Esophagus mucosa (tissue), 1 donor: ENCODE measurements at places on chromosomes 3 and 15.

- ATAC-seq, result no peak
Observed at GRCh38 chr3:160132226-160132625, 93.0 kb upstream of the C3orf80 start.

DNA sequence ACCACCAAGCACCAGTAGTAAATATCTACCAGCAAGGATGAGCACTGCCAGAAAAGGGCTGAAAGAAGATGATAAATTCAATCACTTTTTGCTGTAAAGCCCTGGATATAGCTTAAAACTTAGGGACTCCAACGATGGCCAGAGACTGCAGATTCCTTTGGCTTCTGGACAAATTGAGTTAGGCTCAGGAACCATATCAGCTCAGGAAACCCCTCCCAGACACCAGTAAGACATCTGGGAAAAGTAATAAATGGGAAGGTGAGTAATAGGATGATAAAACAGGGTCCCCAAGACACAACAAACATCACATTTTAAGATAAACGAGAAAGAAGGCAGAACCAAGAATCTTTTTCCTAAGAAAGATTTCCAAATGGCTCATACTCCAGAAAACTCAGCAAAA, 65.0 kb downstream of the ANP32A start:
- no peak for ATAC-seq

DNA sequence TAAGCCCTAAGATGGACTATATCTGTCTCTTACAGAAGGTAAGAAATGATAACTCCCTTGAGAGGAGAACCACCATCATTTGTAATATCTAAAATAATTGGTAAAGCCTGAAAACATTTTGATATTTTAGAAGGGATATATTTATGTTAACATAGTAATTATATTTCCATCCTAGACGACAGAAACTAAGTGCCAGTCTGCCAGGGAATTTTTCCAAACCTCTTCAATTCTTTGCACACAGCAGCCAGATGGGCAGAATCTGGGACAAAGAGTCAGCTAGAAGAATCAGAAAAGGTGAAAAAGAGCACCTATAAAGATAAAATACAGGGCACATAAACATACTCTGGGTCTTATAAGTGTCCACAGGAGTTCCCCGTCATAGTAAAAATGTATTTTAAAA, 70.0 kb upstream of the CBLB start:
- no peak for ATAC-seq

- no peak for ATAC-seq
Observed at GRCh38 chr3:126679831-126680666, 24.0 kb upstream of the CHCHD6 start.

- no peak for ATAC-seq
Observed at GRCh38 chr3:145197821-145198220, 963.2 kb downstream of the PLOD2 start.

- no peak for ATAC-seq
Observed at GRCh38 chr3:33989229-33989628, 190.8 kb downstream of the PDCD6IP start.

- no peak for ATAC-seq
Observed at GRCh38 chr3:188571531-188572095, 417.7 kb downstream of the LPP start.

- no peak for ATAC-seq
Observed at GRCh38 chr3:55911266-55911665, 424.2 kb upstream of the WNT5A start.

DNA sequence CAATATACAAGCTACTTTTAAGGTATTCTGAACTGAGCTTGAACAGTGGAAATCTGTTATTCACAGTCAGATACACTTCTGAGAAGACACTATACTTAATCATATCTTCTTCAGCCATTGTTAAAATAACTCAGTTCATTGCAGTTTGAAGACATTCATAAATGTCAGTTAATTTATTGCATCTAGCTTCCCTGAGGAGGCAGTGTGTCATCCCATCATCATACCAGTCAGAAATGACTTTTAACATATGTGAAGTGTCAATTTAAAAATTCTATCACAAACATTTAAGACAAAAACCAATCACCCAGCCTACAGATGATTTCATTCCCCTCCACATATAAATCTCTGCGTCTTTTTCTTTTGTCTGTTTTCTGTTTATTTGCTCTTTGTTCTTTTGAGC, 7.5 kb downstream of the TMEM207 start:
- ATAC-seq, result no peak

DNA sequence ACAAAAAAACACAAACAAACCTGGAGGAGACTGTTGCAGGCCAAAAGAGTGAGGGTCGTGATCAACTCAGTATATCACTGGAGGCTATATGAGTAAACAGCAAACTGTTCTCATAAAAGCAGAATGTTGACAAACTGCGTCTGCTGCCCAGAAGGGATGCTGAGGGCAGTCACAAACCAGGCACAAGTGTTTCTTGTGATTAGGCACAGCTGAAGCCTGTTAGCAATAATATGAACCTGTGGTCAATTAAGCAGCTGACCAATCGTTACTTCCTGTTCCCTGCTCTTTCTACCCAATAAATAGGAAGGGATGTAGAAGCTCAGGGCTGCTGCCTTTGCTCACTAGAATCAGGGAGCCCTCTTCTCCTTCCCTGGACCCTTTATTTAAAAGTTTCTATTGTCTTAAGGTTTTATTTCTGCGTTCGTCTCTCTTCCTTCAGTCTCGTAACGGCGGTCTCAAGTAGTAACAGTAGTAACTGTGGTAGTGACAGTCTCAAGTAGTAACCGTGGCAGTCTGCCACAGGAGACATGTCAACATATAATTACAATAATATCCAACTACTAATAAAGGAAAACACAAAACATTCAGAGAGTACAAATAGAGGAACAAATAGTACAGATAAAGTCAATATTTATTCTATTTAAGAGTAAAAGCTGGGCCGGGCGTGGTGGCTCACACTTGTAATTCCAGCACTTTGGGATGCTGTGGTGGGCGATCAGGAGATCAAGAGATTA, 698.4 kb upstream of the CCDC54 start:
- no peak for ATAC-seq

GRCh38 chr15:85583923-85584390, 203.6 kb downstream of the AKAP13 start:
- ATAC-seq, result peak; percentile 32

DNA sequence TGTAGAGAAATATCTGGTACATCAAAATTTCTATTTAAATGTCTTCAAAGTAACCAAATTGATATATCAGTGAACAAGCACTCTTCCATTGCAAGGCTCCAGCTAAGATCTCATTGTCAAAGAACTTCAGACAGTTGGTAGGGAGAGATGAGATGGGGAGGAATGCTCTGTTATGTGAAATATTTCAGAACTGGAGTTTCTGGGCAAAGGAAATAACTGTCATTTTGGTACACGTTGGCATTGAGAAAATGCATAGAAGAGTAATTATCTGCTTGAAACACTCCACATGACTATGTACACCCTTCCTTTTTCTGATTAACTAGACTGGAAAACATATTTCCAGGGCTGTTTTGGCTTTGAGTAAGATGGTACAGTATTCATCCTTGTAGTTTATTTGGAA, 297.5 kb upstream of the RASGRP1 start:
- no peak for ATAC-seq

GRCh38 chr3:29532473-29532872, 251.6 kb downstream of the RBMS3 start:
- ATAC-seq, result no peak

- no peak for ATAC-seq
Observed at GRCh38 chr3:9047452-9048346, 84.4 kb upstream of the RAD18 start.

DNA sequence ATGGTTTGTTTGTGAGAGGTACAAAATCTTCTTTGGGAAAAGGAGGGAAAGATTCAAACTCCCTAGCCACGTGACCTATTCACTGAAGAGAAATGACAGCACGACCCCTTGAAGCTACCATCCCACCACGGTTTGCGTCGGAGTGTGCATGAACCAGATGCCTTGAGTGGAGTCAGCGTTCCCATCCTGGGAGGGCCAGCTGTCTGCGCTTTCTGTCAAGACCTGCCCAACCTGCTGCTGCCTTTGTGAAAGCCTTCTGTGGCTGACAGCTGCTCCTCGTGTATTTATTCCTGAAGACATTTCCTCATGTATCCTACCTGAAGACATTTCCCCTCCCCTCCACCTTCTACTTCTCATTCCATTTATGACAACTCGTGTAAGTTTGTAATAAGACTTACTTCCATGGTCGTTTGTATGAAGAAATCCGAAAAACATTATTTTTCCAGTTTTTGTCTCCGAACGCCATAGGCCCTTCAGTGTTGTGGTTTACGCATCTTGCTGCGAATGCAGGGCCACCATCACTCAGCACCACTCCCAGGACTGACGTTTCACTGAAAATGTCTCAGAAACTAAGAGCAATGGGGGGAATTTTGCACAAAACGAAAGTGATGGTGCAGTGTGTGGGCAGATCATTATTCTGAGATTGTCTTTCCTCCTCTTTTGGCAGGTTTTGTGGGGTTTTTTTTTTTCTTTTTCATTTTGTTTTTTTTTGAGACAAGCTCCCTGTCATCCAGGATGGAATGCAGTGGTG, 18.9 kb downstream of the EBLN2 start:
- ATAC-seq, result no peak

DNA sequence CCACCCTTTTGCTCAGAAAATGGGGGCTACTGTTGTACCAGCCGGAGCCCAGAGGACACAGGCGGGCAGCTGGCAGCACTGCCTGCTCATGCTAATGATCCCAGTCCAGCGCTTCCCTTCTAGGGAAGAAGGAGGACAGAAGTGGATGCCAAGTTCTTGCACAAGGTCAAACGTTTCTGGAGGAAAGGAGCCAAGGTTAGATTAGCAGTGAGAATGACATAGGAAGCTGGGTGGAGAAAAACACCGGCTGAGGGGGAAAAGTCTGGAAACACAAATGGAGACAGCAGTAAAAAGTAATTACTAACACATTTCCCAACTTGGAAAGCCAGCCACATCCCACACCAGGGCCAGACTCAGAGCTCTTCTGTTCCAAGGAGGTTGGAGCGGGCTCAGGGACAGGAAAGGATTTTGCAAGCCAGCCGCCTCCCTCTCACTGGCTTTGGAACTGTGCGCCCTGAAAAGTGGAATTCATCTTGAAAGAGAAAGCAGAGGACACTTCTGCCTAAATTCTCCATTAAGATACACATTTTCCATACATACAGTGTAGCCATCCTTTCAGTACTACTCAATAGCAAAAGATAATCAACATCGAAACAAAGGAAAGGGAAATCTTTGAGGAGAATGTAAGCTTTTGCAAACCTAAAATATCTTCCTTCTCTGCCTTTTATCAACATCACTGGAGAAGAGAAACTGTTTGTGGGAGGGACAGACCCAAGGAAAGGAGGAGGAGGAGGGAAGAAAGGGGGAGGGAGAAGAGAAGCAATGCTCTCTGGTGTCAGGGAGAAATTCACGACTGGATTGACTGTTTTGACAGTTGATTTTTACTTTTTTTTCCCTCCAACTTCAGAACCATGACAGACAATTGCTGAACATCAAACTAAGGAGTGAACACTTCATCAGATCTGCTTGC, 133.6 kb downstream of the CD47 start:
- peak; percentile 42 for ATAC-seq

GRCh38 chr3:126102530-126102951, 18.6 kb upstream of the SLC41A3 start:
- ATAC-seq, result no peak

DNA sequence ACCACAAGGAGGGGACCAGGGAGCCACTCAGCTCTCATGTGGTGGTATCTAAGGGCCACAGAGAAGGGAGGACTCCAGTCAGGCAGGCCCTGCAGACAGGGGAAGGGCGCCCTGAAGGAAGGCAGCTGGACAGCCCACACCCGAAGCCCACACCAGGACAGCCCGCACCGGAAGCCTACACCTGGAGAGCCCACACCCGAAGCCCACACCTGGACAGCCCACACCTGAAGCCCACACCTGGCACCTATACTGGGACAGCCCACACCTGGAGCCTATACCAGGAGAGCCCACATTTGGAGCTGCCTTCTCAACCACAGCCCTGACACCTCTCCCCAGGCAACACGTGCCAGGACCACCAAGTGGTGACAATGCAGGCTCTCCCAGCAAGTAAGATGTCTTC, 11.7 kb downstream of the TPRA1 start:
- ATAC-seq, result no peak

- no peak for ATAC-seq
Observed at GRCh38 chr3:194512895-194513601, 26.2 kb upstream of the ATP13A3 start.

- no peak for ATAC-seq
Observed at GRCh38 chr3:46360907-46361306, 7.0 kb downstream of the CCR2 start.

DNA sequence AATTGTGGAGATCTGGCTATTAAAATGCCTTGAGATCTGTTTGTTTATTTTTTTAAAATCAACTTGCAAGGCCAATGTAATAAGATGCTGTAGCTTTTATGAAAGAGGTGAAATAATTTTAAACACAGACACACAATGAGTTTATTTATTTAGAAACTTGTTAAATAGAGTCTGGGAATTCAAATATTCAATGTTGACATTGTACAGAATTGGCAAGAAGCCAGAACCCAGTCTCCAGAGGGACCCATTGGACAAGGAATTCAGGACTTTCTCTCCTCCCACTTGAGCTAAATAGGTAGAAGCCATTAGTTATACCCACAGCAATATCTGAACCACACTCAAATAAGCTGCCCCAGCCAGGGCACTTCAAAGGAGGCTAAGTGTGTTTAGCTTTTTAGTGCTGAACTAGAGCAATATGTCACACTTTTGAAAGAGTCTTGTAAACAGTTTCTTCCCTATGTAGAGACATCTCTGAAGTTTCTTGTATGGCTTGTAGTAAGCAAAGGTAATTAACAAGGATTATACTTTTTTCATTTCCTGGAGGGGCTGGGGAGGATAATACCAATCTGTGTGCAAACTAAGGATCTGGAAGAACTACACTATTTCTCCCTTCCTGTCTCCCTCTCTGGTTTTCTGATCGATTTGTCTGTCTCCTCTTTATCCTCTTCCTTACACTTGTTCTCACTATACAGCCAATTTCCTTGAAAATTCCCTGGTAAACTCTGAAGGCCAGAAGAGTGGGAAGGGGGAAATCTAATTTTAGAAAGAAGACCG, 6.0 kb downstream of the MECOM start:
- ATAC-seq, result no peak

GRCh38 chr3:183244219-183244618, 8.8 kb upstream of the B3GNT5 start:
- ATAC-seq, result no peak

DNA sequence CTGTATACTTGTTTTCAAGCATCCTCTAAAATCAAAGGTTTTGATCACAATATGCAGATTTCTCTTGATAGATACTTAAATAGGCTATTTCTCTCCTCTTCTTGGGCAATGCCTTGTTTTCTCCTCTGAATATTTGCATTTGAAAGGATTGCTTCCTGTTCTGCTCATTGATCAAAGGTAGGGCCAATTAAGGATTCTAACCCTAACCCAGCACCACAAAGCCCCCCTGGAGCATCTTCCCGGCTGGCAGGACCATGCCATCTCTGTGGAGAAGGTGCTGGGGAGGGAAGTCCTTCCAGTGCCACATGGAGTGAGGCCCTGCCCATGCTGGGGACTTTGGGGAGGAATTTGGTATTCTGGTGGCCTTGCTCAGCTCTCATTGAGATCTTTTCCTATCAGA, 11.3 kb upstream of the NIPA2 start:
- no peak for ATAC-seq

- ATAC-seq, result no peak
Observed at GRCh38 chr3:157051055-157051454, 108.9 kb downstream of the CCNL1 start.

GRCh38 chr3:105656651-105657504, 211.9 kb downstream of the CBLB start:
- no peak for ATAC-seq

GRCh38 chr15:89654301-89654761, 936 bp downstream of the KIF7 start:
- ATAC-seq, result peak; percentile 43

- no peak for ATAC-seq
Observed at GRCh38 chr15:57017024-57017423, 98.6 kb downstream of the TCF12 start.

- ATAC-seq, result no peak
Observed at GRCh38 chr15:91424001-91424400, 323.9 kb downstream of the SV2B start.
